Activated CD4-positive, alpha-beta T cell treated with anti-CD3 and anti-CD28 coated beads, Interleukin-2, amount 50 U/mL, for 48 hours (primary cell): ENCODE measurements at places on chromosomes 3 and 15.

- no peak for DNase-seq
Measured at GRCh38 chr3:144524531-144524930, 552.9 kb downstream of the DIPK2A start.

DNA sequence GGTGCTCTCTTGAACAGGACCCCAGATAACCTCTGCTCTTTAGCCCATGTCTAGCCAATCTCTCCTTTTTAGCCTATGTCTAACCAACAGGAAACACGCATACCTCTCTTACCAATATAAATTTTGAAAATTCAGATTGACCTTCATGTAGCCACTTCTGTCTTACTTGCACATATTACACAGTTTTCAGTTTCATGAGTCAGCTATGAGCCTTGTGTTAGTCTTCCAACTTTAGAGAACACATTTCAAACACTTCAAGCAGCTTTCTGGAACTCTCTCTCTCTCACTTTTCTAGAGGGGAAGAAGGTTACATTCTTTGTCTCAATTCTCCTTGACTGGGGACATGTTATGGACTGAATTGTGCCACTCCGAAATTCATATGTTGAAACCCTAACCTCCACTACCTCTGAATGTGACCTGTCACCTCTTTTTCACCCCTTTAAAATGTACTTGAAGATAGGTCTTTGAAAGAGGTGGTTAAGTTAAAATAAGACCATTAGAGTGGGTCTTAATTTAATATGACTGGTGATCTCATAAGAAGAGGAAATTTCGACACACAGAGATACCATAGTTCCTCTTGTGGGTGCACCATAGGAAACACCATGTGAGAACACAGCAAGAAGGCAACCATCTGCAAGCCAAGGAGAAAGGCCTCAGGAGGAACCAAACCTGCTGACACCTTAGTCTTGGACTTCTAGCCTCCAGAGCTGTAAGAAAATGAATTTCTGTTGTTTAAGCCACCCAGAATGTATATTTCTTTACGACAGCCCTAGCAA, 480.3 kb upstream of the ALCAM start:
- DNase-seq: no peak

- no peak for DNase-seq
Measured at GRCh38 chr3:53300826-53301225, 45.0 kb upstream of the TKT start.

DNA sequence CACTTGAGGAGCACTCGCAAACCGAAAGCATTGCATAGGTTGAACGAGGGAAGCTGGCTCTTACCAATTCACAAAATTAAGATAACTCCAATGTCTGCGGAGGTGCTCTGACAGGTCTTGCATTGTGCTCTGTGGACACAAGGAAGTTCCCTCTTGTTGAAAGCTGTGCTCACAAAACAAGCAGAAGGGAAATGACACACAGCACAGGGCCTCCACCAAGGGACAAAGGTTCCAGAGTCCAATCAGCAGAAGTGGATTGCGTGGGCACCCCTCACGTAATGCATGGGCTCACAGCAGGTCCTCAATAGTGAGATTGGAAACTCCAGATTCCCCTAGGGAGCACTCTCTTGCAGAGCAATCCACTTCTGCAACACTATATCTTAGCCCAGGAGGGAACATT, 89.9 kb downstream of the ATP10A start:
- DNase-seq: no peak

DNA sequence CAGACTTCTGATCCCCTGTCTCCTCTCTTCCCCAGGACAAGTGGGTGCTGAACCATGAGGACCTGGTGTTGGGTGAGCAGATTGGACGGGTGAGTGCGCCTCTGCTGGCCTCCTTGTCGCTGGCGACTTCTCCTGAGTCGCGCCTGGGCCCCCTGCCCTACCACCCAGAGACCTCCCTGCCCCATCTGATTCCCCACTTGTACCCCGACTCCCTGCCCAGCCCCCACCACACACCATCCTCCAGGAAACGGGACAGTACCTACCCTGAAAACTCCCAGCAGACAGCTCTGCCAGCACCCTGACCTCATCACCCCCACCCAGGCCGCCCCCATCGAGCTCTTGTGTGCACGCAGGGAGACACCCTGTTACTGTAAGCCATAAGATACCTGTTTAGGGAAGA, 7.7 kb downstream of the FES start:
- no peak for DNase-seq

GRCh38 chr3:120169407-120169806, 75.2 kb upstream of the GSK3B start:
- DNase-seq: no peak
